CD4-positive, alpha-beta T cell treated with Interleukin-15 for 4 hours (primary cell): ENCODE measurements at places on chromosomes 4 and X.

DNA sequence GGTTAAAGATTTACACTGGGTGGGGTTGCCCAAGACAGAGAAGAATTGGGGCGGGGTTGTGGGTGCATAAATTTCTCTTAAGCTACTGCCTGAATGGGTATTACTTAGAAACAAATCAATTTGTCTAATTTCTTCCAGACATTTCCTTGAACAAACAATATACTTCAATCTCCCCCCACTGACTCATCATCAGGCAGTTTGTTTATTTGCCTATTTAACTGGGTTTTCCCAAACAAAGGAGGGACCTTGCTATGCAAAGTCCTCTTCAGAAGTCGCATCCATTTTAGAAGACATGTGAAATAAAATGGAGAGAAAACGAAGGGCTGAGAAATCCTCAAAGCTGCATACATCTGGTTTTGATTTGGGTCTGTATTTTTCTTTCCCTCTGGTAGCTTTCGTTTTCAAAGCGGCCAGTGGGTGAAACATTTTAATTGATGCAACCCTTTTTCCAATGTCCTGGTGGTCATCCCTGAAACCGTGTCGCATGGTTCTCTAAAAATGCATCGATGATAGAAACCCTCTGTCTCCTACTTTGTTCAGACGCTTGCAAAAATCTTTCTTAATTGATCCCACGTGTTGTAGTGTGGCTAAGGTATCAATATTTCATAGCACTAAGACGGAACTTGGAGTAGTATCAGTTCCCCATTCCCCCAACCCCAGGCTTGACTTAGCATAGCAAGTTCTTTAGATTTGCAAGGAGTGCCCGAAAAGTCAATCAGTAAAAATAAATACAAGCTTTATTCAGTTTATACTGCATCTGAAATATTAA, 115.1 kb upstream of the MXRA5 start:
- DNase-seq: no peak

GRCh38 chr4:48141048-48141447, 7.0 kb upstream of the TXK start:
- peak; percentile 57 for DNase-seq

DNA sequence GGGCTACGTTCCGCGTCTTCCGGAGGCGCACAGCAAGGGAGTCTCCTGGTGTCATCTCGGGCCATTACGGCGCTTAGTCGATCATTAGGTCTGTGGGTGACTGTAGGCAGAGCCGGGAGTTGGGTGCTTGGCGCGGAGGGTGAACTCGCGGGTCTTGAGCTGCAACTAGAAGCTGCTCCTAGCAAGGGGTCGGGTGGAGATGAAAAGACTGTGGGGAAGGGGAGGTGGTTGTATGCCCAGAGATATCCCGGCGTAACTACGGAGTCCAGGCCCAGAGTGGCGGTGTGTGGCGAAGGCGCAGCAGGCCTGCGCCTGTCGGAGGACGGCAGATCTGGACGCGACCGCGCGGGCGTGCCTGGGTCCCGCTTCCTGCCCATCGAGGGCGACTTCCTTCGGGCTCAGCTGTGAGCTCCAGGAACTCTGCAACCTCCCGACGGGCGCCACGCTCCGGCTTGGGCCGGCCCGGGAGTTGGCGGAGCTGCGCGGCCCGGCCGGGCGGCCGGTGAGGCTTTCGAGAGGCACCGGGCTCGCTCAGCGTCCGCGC, 2.7 kb upstream of the NKX3-2 start:
- no peak for DNase-seq

DNA sequence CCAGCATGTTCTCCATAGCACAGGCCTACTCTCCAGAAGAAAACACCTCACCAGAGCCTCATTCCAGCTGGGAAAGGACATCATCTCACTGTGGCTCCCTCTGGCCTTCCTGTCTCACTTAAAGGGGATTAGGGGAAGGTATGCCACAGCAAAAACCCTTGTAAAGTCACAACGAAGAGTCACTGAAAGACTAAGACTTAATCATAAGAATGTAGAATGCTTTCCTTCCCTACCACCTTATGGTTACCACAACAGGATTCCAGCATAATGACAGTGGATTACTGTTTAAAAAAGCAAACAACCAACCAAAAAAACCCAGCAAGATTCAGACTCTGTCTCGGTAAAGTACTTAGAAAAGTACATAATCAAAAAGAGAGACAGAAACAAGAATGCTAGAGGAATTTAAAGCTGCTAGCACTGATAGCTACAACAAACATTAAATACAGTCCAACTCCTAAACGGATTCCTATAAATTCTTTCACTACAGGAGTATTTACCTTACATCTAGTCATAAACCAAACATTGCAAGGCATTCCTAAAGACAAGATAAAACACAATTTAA, 75.1 kb downstream of the BANK1 start:
- no peak for DNase-seq

DNA sequence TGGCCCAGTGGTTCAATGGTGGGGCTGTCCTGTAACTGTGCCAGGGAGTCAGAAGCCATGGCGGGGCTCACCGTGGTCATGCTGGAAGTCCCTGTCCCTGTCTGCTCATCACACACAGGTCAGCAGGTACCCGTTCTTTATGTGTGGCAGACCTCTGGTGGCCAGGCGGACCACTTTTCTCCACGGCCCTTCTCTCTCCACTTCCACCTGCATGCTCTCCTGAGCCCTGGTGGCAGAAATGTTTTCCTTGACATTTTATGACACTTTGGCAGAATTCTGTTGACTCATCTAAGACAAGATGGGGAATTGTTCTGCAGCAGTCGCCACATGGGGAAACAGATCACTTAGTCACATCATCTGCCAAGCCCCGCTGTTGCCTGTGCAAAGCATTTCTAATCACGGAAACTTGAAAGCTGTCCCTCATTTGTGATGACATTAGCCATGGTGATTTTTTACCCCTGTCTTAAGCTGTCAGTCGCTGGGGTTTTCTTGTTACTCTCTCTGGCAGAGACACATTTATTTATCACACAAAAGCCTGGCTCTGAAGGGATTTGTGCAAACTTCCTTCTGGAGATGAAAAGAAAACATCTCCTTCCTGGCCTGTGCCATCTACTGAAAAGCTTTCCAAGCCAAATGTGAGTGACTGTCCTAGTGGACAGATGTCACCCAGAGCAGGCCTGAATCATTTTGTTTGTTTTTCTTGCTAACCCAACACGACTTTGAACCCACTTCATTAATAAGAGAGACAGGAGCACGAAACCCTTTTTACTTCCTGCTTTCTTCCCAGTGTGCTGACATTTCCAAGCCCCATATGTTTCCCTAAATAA, 38.8 kb upstream of the STIM2 start:
- DNase-seq: no peak

GRCh38 chr4:125393825-125394224, 79.1 kb downstream of the FAT4 start:
- DNase-seq: no peak

DNA sequence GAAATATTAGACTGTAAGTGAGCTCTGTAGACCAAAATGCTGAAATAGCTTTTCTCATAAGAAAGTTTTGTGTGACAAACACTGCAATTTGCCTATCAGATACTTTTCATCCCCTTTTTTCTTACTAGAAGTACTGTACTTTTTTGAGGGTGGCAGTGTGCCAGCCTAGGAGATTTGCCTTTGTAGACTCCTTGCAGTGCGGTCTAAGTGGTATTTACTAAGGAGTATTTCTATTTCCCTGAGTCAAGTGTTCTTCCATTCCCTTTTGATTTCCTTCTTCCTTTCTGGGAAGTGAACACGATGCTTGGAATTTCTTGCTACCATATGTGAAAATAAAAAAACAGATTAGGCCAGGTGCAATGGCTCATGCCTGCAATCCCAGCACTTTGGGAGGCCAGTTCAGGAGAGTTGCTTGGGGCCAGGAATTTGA, 34.6 kb downstream of the PDLIM5 start:
- DNase-seq: no peak

DNA sequence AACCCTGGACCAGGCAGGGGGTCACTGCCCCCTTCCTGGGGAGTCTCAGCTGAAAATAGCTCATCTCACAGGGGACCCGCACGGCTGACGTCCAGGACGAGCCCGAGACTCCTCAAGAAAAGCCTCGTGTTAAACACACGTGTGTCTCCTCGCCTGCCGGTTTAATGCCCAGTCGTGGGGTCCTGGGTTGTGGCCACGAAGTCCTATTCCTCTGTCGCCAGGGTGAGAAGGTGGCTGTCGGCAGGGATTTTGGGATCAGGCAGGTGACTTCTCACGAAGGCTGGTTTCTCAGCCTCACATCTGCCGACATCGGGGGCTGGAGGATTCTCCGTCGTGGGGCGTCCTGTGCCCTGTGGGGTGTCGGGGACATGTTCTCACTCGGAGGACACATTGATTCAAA, 44.3 kb upstream of the PPP2R3B start:
- DNase-seq: no peak

DNA sequence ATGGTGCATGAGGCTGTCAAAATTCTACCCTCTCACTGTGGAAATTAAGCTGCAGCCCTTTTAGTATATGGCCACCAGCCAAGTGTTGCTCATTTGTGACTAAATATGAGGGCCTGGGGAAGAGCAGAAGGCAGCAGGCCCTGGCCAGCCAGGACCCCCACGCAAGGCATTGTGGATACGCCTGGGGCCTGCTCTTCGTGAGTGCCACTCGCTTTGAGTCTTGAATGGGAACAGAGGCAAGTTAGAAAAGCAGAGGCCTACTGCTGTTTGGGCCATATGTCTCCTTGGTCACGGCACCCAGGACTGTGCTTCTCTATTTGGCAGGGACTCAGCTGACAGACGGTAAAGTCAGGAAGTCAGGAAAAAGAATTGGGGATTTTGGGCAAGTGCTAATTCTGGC, 10.9 kb downstream of the RTL5 start:
- DNase-seq: no peak

GRCh38 chr4:76363556-76364290, 57.2 kb downstream of the STBD1 start:
- no peak for DNase-seq

GRCh38 chrX:28850955-28851354, 263.7 kb downstream of the IL1RAPL1 start:
- DNase-seq: no peak

- peak; percentile 13 for DNase-seq
Observed at GRCh38 chr4:185395238-185395955, at the start of gene LRP2BP. Gene LRP2BP, minus strand, starts transcription at chr4:185395924. Its CDS starts 17,738 bp downstream, at chr4:185378186.

GRCh38 chr4:2442175-2442993, 23.6 kb downstream of the CFAP99 start:
- DNase-seq: no peak

DNA sequence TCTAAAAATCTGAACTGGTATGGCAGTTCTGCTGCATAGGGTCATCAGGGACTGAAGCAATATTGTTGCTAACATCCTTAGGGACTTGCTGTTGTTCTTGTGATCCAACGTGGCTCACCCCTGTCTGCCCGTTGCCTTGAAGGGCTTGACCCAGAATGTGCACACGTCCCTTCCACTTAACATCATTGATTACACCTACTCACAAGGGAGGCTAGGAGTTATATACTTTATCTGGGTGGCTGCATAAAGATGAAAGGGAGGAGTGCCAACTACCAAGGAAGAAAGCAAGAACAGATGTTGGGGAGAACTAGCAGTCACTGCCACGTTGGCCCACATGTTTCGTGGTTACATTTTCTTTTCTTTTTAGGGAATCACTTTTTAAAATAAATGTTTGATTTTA, 34.0 kb downstream of the SLC9A6 start:
- DNase-seq: no peak

DNA sequence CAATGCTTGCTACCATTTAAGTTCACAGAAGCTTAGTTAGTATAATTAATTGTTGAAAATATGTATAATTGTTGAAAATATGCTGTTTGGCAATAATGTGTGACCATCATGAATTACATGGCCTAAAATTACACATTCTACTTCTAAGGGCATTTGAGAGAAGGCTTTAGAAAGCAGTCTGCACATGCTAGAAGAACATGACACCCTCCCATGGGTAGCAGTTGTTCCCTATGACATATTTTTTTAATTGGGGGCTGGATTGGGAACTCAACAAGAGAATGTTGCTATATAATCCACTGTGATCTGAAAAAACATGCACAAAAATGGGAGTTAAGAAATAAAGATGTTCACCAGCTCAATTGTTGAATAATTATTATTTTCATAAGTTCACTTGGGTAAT, 331.4 kb downstream of the ARHGAP24 start:
- no peak for DNase-seq

DNA sequence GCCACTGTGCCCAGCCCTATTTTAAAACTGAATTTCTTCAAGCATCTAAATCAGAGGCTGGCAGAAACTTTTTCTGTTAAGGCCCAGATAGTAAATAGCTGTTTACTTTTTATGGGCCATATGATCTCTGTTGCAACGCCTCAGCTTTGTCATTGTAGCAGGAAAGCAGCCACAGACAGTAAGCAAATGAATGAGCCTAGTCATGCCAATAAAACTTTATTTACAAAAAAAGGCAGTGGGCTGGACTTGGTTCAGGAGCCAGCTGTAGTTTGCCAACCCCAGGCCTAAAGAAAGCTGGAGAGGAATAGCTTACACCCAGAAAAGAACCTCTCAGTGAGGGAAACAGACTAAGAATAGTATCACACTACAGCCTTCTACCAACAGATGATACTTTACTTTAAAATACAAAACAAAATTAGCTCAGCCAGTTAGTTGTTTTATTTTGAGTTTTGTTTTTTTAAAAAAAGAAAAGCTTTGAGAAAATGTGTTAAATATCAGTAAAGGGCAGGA, 25.5 kb downstream of the CHST7 start:
- no peak for DNase-seq

GRCh38 chrX:50442426-50443116, 28.1 kb downstream of the DGKK start:
- DNase-seq: no peak

GRCh38 chrX:68697465-68698125, 50.1 kb downstream of the STARD8 start:
- DNase-seq: no peak

- no peak for DNase-seq
Observed at GRCh38 chr4:6502747-6503465, 30.5 kb upstream of the PPP2R2C start.

DNA sequence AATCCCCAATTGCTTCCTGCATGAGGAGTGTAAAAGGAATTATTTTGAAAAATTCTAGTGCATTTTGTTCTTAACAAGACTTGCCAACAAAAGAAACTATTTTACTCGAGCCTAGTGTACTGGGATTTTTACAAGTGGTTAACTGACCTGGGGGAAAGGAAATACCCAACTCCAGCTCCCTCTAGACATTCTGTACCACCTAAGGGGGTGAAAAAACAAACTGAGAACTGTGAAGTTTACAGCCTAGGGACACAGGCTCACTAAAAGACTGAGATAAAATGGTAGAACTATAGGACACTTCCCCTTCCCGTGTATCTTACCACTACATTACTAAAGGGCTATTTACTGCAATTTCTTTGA, 2.6 kb upstream of the ADH5 start:
- no peak for DNase-seq

- no peak for DNase-seq
Observed at GRCh38 chrX:3181846-3182245, 140.6 kb downstream of the ARSF start.

DNA sequence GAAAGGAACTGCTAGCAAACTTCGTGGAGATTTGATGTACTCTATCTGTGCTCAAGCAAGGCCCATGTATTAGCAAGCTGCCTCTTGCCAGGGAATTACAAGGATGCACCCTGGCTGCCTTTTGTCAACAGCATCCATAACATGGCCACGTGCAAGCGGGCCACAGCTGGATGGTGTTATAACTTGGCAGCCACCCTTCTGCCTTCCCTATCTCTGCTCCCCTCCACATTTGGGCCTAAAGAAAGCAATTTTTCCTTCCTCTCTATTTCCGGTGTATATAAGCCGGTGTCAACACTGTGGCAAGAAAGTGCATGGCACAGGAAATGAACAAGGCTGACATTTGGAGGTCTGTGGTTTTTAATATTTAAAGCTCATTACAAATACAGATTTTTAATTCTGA, 94.8 kb downstream of the CLNK start:
- no peak for DNase-seq
